Vagina (tissue), 2 donors: ENCODE measurements at places on chromosomes 16 and 17. TPM values are rescaled to one million over a fixed set of nuclear protein-coding genes. Genes with fewer than 3 reads are reported as not detected.
A peak's percentile ranks its signal among the peaks of the same experiment; 100 is the strongest.

FBXO31 gene
- total RNA-seq, result 93.3 TPM

DNA sequence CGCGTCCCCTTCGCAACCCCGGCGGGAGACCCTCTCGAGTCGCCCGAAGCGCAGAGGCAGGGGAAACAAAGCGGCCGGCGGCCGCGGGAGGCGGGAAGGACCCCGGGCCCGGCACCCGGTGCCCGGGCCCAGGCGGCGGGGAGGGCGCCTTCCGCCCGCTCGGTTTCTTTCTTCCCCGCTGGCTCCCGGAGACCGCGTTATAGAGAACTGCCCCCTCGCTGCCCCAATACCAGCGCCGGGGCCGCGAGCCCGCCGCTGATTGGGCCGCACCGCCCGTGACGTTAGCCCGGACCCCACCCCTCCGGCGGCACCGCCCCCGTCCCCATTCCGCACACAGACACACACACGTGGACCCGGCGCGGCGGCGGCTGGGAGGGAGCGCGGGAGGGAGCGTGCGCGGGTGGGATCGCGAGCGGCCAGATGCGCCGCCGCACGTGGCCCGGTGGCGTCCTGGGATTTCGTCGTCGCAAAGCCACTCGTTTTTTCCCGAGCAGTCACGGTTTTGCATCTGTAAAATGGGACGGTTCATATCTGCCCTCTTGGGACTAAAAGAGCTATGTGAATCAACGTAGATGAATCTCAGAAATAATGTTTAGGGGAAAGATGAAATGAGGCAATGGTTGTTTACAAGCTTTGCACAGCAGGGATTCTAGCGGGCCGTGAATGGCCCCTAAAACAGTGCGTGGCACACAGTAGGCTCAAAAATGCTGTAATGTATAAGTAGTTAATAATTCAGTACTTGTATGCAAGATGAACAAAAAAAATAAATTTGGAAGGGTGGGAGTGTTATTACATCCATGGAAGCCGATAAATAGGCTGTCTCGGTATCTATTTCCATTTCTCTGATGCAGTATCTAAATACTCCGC lies at the start of gene EPOP:
EPOP (minus strand) TSS at position 209 of the 867 bp plus-strand sequence. CDS start 462 bp downstream, outside the sequence.
- DNase-seq, result no peak

DNA sequence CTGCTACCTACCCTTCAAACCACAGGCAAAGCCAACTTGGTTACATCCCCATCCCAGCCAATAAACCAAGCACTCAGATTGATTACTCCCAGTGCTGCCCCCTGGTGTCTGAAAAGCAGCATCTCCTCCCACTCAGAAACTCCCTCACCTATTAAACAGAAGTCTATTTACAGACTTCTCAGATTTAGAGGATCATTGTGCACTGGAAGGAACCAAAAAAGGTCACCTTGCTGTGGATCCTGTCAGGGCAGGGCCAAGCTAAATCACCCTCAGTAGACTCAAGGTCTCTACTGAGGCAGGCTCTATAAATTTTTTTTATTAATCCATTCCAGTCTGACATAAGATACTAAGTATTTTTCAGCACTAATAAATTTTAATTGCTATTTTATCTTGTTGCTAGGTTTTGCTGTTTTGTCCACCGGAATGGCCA lies 17.6 kb downstream of the HIGD1B start:
- DNase-seq, result no peak

GRCh38 chr17:40348136-40348504 lies 16.4 kb downstream of the GJD3 start:
- no peak for DNase-seq

GRCh38 chr16:88479793-88480760 lies 27.0 kb downstream of the ZFPM1 start:
- DNase-seq, result no peak

- no peak for DNase-seq
These were observed 492.3 kb upstream of the EEF2KMT start for GRCh38 chr16:5589812-5590373.

DNA sequence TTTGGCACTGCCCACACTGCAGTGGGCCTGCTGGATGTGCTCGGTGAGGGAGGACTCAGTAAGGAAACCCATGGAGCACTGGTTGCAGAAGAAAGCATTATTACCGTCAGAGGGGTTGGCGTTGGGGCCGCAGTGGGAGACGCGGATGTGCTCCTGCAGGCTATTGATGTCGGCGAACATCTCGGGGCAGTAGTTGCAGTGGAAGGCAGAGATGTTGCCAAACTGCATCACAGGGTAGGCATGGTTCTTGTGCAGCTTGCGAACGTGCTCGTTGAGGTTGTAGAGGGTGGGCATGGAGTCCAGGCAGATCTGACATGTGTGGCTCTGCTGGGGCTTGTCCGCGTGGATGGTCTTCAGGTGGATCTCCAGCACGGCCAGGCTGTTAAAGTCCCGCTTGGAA lies 218.4 kb downstream of the ZNF423 start:
- no peak for DNase-seq

GRCh38 chr17:13047011-13047606 lies 29.3 kb upstream of the ELAC2 start:
- DNase-seq, result no peak

- no peak for DNase-seq
These were observed 837 bp downstream of the LRRC59 start for GRCh38 chr17:50396261-50397110.

TMC5 gene
- total RNA-seq, result not detected

DNA sequence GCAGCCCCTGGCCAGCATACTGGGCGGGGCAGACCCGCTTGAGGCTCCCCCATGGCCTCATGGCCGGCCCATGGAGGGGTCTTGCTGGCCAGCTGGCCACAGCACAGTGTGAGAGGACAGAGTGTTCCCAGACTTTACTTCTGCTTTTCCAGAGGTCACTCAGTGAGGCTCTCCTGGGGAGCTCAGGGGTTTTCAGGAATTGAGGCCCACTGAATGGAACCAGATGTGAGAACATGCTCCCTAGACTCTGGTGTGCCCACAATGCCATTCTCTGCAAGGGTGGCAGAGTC lies 21.2 kb downstream of the ATP6V0D1 start:
- no peak for DNase-seq

DNA sequence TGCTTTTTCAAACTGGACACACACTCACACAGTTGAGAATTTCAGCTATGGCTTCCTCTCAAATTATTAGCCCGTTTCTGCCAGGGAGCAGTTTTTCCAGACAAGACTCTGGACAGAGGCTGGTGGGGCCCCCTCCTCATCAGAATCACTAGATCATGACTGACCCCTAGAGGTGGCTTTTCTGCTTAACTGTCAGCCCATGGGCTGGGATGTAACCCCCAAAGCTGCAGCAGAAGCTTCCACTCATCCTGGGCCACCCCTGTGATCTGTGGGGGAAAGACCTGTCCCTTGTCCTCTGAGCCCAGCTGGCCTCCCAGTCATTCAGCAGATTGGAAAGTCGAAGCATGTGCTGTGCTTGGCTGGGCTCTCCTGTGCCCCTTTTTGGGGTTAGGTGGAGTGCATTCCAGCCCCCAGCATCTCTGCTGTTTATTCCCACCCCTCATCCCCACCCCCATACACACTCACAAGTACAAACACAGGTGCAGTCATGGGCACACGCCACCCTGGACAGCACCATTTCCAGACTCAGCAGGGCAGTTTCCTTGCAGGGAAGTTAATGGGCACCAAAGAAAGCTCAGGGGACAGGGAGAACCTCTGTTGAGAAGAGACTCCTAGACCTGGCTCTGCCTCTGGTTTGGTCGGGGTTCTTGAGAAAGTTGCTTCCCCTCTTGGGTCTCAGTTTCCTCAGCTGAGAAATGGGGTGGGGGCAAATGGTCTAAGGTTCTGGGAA lies 77.6 kb upstream of the RBL2 start:
- DNase-seq, result no peak

GRCh38 chr17:10033959-10034358 lies 128.9 kb upstream of the RCVRN start:
- DNase-seq, result no peak

NPB gene
- 4.7 TPM for total RNA-seq

GRCh38 chr17:30990458-30990857 lies 19.6 kb downstream of the RNF135 start:
- DNase-seq, result no peak

DNA sequence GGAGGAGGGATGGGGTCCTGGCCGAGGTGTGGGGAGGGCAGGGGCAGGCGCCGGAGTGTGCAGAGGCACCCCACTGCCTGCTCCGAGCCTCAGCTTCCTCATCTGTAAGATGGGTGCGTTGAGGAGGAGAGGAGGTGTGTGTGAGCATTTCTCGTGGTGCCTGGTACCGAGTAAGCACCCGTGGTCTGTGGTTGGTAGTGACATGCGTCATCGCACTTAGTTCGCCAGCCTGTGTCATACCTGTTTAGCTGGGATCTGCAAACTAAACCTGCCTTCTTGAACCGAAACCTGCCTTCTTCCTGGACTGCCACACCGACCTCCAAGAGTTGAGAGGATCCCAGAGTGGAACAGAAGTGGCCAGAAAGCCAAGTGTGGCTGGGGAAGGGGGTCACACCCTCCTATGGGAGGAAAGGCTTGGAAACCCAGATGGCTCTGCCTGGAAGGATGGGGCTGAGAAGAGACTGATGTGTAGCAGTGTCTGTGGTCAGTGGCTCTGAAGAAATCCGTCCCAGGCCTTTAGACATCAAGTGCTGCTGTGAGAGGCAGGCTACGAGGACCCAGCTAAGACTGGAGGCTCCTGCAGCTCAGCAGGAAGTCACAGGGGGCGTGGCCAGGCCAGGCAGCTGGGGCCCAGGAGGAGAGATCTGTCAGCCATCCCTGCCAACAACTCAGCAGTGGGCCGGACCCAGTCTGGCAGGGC lies 162.6 kb upstream of the PLCG2 start:
- no peak for DNase-seq

DNA sequence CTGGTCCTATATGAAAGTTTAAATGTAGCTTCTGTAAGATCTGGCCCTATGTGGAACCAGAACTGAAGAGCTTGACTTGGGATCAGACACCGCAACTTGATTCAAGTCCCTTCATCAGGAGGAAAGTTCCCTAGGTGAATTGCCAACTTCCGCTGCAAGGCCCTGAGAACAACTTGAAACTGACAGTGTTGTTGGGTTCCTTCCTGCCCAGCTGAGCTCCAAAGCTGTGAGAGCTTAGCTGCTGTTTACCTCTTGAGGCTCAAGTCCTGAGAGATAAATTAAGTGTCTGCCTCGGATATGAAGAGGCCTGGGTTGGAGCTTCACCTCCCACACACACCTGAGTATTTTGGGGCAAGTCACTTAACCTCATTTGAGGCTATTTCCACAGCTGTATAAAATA lies 44.7 kb downstream of the REXO5 start:
- no peak for DNase-seq

HS3ST2 gene
- 11.8 TPM for total RNA-seq

FBRS gene
- total RNA-seq, result 28.7 TPM

GRCh38 chr16:3646348-3646920 lies 8.1 kb upstream of the DNASE1 start:
- DNase-seq, result peak; percentile 18

SLFN14 gene
- not detected for total RNA-seq

DNA sequence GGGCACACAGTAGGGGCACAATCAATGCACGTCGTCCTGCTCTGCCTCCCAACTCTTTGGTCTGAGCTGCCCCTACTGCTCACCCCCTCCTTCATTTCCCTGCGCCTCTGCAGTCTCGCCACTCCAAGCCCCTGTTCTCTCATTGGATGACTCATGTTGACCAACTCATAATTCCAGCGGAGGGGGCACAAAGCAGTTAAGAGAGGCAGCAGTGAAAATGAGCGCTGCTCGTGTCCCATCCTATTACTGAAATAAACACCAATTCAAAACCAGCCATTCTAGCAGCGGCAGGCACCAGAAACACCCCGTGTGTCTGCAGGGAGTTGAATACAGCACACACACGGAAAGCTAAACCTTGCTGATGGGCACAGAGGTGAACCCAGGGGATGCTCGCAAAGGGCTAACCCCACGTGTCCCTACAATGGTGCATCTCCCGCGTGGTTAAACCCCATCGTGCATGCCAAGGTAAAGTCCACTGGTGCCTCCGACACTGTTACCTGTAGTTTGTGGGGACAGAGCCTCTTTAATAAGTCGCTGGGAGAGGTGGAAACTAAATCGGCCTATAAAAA lies 310.4 kb downstream of the XYLT1 start:
- no peak for DNase-seq

FBXO47 gene
- not detected for total RNA-seq

DNA sequence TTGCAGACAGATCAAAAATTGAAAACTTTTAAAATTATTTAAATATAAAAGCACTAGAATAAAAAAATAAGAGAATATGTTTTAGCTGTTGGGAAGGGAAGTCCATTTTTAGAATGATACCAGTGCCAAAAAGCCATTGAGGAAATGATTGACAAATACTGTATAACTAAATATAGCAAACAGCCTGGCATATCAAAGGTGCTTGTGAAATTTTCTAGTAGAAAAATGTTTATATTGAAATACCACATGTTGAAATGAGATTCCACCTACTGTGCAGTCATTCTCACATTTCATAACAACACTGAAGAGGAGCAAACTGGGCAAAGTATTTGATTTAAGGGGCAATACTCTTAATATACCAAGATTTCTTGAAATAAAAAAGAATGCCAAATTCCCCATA lies 183.5 kb downstream of the PHKB start:
- DNase-seq, result no peak

CD19 gene
- not detected for total RNA-seq

HSD17B2 gene
- total RNA-seq, result 2.9 TPM

PRSS33 gene
- not detected for total RNA-seq

- DNase-seq, result no peak
These were observed 30.2 kb downstream of the SPNS3 start for GRCh38 chr17:4463818-4464476.

DNA sequence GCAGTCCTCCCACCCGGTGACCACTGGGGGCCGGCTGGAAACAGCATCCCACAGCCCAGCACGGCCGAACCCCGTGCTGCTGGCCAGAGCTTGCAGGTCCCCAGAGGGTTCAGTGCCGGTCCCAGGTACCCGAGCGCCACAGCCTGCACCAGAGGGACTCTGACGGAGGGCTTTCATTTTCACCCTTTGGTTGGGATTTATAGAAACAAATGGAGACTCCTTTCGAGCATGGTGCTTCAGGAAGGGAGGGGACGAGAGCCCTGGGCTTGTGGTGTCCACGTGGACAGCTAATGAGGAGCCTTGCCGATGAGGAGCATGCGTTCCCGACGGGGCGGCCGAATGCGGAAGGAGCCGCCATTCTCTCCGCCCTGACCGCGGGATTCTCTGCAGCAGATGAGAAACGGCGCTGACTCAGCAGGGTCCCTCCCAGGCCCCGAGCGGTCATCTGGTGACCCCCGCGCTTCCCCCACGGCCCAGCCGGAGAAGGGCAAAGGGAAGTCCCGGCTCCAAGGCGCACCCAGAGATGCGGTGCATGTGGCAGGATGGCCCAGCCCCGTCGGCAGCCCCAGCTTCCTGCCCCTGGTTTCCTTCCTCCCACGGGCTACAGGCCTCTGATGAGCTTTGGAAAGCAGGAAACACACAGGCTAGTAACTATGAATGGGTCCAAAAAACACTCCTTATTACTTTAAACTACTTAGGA lies 9.8 kb downstream of the SLC38A10 start:
- no peak for DNase-seq

SCGB1C2 gene
- not detected for total RNA-seq

- no peak for DNase-seq
These were observed 893 bp downstream of the GINS2 start for GRCh38 chr16:85687651-85688471.

TMEM220 gene
- 10.3 TPM for total RNA-seq

- no peak for DNase-seq
These were observed 22.7 kb downstream of the ZNF652 start for GRCh38 chr17:49339354-49339753.

MMP15 gene
- total RNA-seq, result 2.9 TPM
